ENCODE measurements at places on chromosomes 2 and 18.

DNA sequence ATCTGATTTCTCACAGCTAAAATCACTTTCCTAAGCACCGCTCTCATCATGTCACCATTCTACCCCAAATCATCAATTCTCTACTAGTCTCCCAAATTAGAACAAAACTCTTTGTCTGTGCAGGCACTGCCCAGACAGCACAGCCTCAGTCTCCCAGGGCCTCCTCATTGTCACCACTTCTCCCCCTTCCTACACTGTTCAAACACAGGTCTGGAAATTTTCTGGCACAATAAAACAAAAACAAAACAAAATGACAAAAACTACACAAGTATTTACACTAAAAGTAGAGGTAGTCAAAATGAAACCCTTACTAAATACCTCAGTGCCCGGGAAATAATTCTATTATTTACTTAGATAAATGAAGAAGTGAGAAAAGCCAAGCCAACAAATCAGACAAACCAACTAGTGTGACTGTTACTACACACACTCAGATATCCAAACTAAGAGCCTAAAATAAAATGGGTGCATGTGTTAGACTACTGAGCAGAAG, 156.2 kb upstream of the DNMT3A start:
- DNase-seq: no peak

DNA sequence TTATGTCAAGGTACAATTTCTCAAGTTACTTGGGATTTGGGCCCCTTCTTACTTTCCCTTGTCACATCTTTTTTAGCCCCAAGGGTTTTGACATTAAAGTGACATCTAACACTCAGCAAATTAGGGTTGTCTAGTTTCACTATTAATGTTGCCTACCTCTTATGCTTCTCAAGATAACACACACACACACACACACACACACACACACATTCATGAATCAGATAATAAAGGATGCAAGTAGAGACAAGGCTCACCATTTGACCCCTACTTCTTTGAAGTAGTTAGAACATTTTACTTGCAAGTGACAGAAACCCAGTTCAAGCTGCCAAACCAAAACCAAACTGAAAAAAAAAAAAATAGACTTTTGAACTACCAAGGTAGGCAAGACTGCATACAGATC, 138.8 kb downstream of the TRIB2 start:
- DNase-seq: peak; percentile 36

DNA sequence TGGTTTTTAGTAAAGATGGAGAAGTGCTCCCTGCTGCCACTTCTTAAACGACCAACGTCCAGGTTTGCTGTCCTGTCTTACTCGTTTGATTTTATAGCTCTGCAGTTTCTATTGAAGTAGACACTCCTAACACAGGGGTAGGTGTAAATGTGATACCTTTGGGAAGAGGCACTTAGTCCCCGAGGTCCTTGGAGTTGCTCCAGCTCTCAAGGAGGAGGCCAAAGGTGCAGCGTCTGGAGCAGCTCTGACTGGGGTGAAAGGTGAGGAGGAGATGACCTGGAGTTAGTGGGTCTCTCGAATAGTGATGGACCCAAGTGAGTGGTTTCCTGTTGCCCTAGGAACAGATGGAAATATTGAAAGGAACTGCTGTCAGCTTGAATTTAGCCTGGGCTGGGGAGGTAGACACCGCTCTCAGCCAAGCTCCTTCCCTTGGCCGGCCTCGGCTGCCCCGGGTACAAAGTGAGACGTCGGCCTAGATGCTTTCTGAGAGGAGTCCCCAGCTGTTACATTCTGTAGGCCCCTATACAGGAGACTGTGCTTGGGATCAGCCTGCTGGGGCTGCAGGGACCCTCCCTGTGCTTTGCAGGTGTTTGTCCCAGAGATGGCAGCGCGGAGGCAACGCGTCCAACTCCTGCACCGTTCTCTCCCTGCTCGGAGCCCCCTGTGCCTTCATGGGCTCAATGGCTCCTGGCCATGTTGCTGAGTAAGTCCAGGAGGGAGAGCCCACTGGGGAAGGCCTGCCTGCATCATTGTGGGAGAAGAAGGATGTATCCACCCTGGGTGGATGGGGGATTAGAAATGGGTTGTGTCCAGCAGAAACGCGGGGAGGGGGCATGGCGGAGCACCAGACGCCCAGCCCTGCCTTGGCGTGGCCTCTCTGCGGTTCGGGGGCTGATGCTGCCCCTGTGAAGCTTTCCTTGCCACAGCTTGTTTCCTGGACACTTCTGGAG, 5.4 kb downstream of the KHK start:
- DNase-seq: no peak

DNA sequence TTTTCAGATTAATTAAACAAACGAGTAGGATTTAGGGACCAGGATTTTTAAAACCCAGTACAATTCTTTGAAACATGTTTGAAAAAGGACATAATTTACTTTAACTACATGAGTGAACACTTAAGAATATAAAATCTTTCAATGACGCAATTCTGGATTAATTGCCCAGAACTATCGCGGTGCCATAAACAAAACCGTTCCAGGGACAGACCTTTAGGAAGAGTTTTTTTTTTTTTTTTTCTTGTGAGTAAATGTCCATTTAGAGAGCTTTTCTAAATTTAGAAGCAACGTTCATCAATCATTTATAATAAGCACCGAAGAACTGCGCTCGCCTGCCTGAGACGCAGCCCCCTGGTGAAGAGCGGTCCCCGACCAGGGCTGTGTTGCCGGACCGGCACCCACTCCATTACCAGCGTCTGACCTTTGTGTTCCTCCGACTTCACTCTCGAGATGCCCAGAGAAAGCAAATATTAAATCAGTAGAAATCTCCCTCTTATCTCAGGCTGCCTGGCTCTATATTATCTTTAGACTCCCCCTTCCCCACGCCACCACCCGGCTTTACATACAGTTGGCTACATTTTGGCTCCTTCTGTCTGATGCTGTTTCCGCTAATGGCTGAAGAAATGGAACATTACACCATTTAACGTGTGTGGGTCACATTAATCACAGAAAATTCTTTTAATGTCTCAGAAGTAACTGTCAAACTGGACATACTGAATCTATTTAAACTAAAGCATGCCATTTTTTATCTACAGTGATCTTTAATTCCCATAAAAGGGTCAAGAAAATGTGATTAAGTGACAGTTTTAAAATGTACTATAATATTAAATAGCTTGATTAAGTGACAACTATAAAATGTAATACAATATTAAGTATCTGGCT, 364.0 kb upstream of the MEIS1 start:
- no peak for DNase-seq

GRCh38 chr2:178819992-178820391, 12.8 kb upstream of the TTN start:
- peak; percentile 55 for DNase-seq

DNA sequence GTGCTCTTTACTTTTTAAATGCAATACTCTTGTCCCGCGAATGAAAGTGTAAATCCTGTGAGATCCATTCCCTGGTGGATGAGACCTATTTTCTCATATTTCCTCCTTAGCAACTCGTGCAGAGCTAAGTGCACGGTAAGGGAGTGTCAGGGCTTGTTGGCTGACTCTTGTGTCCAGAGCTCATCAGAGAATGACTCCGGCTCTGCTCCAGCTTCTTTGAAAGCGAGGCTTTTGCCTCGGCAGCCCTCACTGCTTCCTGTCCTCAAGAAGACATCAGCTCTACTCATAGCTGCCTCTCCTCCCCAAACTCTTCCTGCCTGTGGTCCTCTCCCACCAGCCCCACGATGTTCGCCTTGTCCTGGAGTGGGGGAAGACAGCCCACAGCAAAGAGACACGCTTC, 70.7 kb downstream of the LIPG start:
- no peak for DNase-seq

GRCh38 chr18:49855711-49856415, 42.5 kb upstream of the ACAA2 start:
- no peak for DNase-seq

GRCh38 chr18:57659460-57660102, 37.9 kb upstream of the NARS1 start:
- DNase-seq: no peak

DNA sequence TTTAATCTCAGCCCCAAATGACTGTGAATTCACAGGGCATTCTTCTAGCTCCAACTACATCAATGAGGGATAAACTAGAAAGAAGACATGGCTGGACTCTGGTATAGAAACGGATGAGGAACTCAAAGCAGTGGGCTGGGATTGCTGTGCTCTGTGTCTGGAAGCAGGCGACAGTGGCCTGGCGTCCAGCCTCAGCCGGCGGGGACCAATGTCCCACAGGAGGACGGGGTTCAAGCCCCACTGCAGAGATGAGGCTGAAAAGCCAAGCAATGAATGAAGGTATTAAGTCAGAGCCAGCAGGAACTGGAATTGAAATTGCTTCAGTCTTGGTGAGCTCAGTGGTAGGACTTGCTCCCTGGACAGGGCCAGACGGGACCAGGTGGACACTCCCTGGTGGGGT, 24.3 kb upstream of the BOK start:
- DNase-seq: no peak

GRCh38 chr18:47215554-47216138, 35.8 kb downstream of the SKOR2 start:
- peak; percentile 35 for DNase-seq

DNA sequence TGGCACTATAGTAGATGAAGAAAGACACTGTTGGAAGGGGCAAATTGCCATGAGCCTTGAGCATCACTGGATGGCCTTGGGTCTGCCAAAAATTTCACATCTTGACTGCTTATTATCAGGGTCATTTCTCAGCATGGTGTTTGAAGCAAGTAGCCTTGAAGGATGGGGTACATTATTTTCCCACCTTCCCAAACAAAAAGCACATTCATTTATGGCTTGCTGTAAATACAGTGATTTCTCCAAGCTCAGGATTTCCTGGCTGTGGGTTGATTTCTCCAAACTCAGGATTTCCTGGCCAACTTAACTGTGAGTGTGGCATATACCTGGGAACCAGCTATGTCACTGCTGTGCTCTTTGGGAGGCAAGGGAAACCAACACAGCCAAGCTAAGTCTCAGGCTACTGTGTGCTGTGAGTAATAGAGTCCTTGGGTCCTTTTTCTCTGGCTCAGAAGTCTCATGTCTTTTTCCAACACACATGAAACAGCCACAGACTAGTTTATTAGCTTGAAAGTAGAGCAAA, 116.6 kb downstream of the SPHKAP start:
- DNase-seq: no peak

GRCh38 chr2:9375857-9376428, 47.4 kb downstream of the ITGB1BP1 start:
- DNase-seq: no peak

- no peak for DNase-seq
These were observed 99.5 kb downstream of the DTNA start for GRCh38 chr18:34809451-34810072.

GRCh38 chr2:202883987-202884675, 12.6 kb upstream of the ICA1L start:
- no peak for DNase-seq

- no peak for DNase-seq
These were observed 154.8 kb downstream of the RNF144A start for GRCh38 chr2:7071916-7072556.

DNA sequence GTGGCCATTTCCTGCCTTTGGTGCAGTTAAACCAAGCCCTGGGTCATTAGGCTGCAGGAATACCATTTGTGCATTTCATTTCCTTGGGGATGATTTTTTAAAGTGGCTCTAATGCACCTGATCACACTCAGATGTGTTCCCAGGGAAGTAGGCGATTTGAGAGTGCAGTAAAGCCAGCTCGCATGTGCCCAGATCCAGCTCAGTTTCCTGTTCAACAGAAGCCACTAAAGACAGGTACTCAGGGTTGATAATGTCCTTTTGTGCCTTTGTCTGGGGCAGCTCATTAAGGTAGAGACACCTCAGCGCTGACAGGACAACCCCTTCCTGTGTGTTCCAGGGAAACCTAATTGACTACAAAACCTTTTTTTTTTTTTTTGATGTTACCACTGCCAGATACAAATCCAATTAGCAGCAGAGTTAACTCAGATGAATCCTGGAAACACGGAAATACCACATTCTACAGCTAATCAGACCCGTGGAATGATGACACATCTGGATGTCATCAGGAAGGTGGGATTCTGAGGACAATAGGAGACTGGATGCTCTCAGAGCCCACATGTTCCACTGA, 15.2 kb upstream of the CHRNA1 start:
- no peak for DNase-seq

- no peak for DNase-seq
These were observed 9.8 kb upstream of the GPC1 start for GRCh38 chr2:240425697-240426096.

GRCh38 chr2:216916956-216917650, 57.2 kb upstream of the TNP1 start:
- DNase-seq: no peak

DNA sequence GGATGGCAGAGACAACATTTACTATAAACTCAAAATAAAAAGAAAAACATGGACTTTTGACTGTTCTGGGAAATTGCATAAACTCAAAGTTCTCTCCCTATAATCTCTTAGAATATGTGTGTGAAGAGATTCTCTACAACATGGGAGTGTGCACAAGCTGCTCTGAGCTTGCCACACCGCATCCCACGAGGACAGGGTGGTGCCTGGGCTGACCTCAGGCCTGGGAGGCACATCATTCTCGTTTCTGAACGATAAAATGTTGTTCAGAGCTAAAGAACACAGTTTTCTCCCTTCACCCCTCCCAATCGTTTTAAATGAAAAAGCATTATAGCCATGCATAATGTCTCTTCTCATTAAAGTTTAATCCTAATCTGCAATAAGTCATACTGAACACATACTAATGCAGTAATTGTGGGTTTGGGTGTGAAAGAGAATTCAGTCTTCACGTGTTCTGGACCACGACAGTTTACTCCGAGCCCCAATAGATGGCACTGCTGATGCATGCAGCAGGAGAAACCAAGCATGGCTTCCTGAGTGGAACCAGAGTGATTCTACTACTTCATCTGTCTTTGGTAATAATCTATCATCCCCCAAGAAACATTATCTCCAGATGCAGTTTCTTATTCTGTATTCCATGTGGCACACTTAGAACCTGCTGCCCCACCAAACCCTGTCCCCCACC, 46.9 kb upstream of the LAMA1 start:
- no peak for DNase-seq

GRCh38 chr18:7341581-7342337, 110.9 kb downstream of the LRRC30 start:
- no peak for DNase-seq

- no peak for DNase-seq
These were observed 15.2 kb upstream of the TSPYL6 start for GRCh38 chr2:54271189-54271588.

- no peak for DNase-seq
These were observed 78.4 kb upstream of the ZNF516 start for GRCh38 chr18:76573325-76574025.

DNA sequence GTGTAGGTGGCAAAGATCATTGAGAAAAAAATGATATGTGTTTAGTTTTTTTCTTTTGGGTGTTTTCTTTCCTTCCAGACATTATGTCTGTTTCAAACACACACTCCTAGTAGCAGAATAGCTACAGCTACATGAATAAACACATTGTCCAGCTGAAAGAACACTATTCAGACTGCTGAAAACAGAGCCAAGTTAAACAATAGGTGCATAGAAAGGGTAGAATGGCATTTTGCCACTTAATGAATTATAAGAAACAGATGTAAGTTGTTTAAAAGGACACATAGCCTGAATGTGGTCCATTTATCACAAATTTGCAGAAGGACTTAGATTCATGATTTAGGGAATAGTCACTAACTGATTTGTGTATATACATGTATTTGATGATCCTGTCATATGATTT, 20.1 kb downstream of the CTLA4 start:
- DNase-seq: no peak

Data from activated CD8-positive, alpha-beta T cell treated with anti-CD3 and anti-CD28 coated beads, Interleukin-2, amount 10 ng/mL, durations not matched to agents 7 days and 5 days (primary cell).